Temporal lobe (tissue), 4 donors: ENCODE measurements at places on chromosomes 6 and 20. TPM values are rescaled to one million over a fixed set of nuclear protein-coding genes. Genes with fewer than 3 reads are reported as not detected.

Gene GLP1R
- total RNA-seq, result under 0.01 TPM

Gene SAMD10
- total RNA-seq, result 7.6 TPM

Gene JAG1
- total RNA-seq, result 16.0 TPM

Gene SLC22A16
- total RNA-seq, result 0.49 TPM

Gene MRS2
- 15.2 TPM for total RNA-seq

Gene CCR6
- not detected for total RNA-seq

Gene THBD
- 1.7 TPM for total RNA-seq

Gene SAYSD1
- total RNA-seq, result 16.5 TPM

Gene SOX18
- total RNA-seq, result 1.2 TPM

Gene DDRGK1
- total RNA-seq, result 19.4 TPM

Gene ALDH8A1
- 0.74 TPM for total RNA-seq

Gene ELOVL4
- 30.0 TPM for total RNA-seq

Gene AVP
- not detected for total RNA-seq

Gene ADTRP
- total RNA-seq, result 0.98 TPM

Gene ZBTB9
- 5.9 TPM for total RNA-seq

Gene ZC2HC1B
- not detected for total RNA-seq

Gene SASH1
- total RNA-seq, result 19.4 TPM

Gene TRIM31
- not detected for total RNA-seq

Gene TMEM14B
- total RNA-seq, result 41.6 TPM

Gene SOD2
- 35.4 TPM for total RNA-seq

Gene CRIP3
- total RNA-seq, result 3.0 TPM

Gene BHLHE23
- 0.25 TPM for total RNA-seq

Gene TRIM10
- 0.25 TPM for total RNA-seq

Gene SLC35F1
- total RNA-seq, result 80.4 TPM

Gene GGTLC1
- total RNA-seq, result not detected

Gene RIPOR3
- 0.98 TPM for total RNA-seq

Gene HTR1E
- not detected for total RNA-seq

Gene TRAM2
- 2.5 TPM for total RNA-seq

Gene DCBLD1
- 3.2 TPM for total RNA-seq

Gene SH3BGRL2
- total RNA-seq, result 16.5 TPM
